ENCODE measurements at places on chromosomes 3 and 15.
A peak's percentile ranks its signal among the peaks of the same experiment; 100 is the strongest.

GRCh38 chr15:79608066-79608864, 176.1 kb downstream of the MINAR1 start:
- DNase-seq, result no peak

GRCh38 chr15:67134067-67134838, 68.9 kb downstream of the SMAD3 start:
- peak; percentile 44 for DNase-seq

DNA sequence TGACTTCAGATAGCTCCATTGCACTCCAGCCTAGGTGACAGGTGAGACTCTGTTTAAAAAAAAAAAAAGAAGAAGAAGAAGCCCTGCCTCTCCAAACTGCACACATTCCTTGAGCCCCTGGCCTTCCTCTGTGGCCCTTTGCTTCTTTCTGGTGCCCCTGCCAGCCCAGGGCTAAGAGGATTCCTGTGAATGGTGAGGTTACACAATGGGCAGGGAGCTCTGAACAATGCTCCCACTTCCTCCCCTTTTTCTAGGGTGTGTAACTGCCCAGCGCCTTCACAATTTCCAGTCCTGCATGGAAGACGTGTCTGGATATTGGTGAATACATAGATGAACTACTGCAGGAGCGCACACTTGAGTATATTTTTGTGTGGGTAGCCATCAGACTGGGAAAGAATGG, 3.6 kb upstream of the AMOTL2 start:
- no peak for DNase-seq

- DNase-seq, result no peak
Observed at GRCh38 chr3:87082796-87083440, 92.0 kb upstream of the VGLL3 start.

- no peak for DNase-seq
Observed at GRCh38 chr3:17038900-17039553, 154.3 kb downstream of the PLCL2 start.

GRCh38 chr3:171175741-171176234, 149.3 kb upstream of the SLC2A2 start:
- no peak for DNase-seq

- DNase-seq, result no peak
Observed at GRCh38 chr15:51183076-51183475, 88.4 kb upstream of the TNFAIP8L3 start.

GRCh38 chr15:96243701-96244100, 86.8 kb upstream of the NR2F2 start:
- no peak for DNase-seq

- DNase-seq, result no peak
Observed at GRCh38 chr15:99632521-99632920, 66.7 kb downstream of the MEF2A start.

- DNase-seq, result no peak
Observed at GRCh38 chr15:38130740-38131498, 121.7 kb upstream of the SPRED1 start.

- no peak for DNase-seq
Observed at GRCh38 chr3:194382892-194383223, 13.3 kb upstream of the LRRC15 start.

Data from stimulated activated CD8-positive, alpha-beta memory T cell treated with anti-CD3 and anti-CD28 coated beads, Interleukin-4, amount 100 ng/mL, for 4 hours (primary cell).